Occipital lobe (tissue), 3 donors: ENCODE measurements at places on chromosomes 7 and 10. TPM values are rescaled to one million over a fixed set of nuclear protein-coding genes. Genes with fewer than 3 reads are reported as not detected.

LOXL4 gene
- 0.47 TPM for total RNA-seq

LIPF gene
- total RNA-seq, result not detected

CHCHD3 gene
- total RNA-seq, result 55.1 TPM

TMEM236 gene
- total RNA-seq, result 0.16 TPM

NKX6-2 gene
- not detected for total RNA-seq

MEIG1 gene
- total RNA-seq, result not detected

OPN1SW gene
- not detected for total RNA-seq

DNA sequence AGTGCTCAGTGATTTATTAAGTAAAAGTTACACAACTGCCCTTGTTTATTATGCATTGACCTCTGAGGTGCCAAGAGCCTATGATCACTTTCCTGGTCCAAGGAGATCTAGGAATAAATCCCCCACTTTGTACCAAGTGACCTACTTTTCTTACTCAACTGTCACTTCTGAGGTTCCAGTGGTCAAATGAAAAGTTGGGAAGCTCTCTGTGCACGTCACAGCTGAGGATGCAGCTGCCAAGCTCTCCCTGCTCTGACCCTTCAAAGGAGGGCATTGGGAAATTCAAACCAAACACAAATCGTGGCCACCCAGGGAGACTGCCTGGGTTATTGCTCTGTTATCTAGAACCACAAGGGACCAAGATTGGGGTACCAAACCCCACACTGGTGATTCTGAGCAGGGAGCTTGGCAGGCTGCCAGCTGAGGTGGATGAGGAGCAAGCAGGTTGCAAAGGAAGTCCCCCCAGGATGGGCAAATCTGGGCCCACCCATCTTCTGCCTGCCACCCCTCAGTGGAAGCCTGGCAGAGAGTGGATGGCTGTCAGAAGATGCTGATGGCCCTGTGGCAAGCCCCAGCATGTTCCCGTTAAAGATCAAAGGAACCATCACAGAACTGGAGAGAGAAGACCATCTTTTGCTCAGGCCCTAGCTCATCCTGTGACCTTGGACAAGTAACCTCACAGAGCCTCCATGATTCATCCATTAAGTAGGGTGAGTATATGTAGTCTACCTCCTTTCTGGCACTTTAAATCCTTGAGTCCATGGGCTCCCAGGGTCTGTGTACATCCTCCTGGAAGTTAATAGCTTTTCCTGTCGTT is 106.8 kb downstream of the PPP1R3C start:
- no peak for DNase-seq

GRCh38 chr10:31704195-31704594 is 224.4 kb downstream of the ARHGAP12 start:
- no peak for DNase-seq

GRCh38 chr10:125096371-125096770 is 64.0 kb downstream of the CTBP2 start:
- DNase-seq, result no peak

DNA sequence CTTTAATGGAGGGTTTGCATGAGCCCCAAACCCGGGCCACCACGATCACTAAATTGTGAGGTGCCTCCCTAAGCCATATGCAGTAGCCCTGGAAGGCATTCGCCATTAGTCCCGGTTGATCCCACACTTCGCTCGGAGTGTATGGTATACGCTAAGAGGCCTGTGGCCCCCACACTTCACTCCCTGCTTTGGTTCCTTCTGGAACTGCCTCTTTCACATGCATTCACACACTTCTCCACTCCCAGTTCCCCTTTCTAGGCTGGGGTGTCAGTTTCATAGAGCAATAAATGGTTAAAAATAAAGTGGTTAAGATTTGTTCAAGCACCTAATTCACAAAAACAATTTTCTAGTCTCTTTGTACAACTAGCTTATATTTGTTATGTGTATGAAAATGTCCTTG is 212.1 kb upstream of the KCND2 start:
- DNase-seq, result no peak

DNA sequence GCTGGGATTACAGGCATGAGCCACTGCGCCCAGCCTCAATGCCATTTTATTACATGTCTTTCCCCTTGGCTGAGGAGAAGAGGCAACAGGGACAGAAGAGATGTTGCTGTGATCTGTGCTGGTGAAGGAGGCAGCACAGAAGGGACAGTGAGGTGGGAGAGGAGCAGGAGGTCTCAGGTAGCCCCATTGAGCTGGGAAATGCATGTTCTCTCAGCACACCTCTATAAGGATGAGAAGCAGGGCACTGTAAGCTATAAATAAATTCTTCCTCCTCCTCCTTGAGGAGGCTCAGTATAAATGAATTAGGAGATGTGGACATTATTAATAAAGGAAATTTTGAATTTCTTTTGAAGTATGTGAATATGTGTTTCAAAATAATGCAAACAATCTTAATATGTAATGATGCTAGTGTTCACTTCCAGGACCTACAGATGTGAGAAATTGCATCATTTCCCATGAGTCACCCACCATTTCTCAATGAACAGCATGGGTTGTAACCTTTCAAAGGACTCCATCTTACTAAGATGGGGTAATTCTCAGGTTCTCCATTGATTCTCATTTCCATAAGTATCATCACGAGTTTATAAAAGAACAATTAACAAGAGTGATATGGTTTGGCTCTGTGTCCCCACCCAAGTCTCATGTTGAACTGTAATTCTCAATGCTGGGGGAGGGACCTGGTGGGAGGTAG is 88.9 kb upstream of the ODAD2 start:
- DNase-seq, result no peak

GRCh38 chr10:78299851-78300468 is 266.3 kb downstream of the RPS24 start:
- DNase-seq, result no peak

DNA sequence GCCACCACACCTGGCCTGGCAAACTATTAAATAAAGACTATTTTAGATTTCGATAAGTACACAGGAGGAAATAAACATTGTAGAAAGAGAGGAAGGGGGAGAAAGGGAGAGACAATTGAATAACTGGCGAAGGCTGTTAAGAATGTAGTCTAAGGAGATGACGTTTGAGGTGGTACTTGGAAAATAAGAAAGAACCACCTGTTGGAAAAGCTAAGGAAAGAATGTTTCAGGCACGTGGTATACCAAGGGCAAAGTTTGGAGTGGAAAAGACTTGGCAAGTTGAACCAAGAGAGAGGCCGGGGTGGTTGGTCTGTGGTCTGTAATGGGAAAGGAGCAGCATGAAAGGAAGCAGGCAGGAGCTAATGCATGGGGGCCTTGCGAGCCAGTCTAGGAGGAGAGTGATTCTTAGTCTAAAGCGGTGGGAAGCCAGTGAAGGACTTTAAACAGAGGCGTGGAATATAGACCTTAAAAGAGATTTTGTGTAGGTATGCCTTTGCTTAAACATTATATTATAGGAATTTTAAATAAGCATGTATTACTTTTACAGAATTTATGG is 9.4 kb downstream of the ING3 start:
- no peak for DNase-seq

GRCh38 chr10:71711052-71711623 is 8.4 kb downstream of the C10orf105 start:
- DNase-seq, result no peak

- no peak for DNase-seq
Measured at GRCh38 chr7:121002757-121003200, 14.3 kb downstream of the CPED1 start.

DNA sequence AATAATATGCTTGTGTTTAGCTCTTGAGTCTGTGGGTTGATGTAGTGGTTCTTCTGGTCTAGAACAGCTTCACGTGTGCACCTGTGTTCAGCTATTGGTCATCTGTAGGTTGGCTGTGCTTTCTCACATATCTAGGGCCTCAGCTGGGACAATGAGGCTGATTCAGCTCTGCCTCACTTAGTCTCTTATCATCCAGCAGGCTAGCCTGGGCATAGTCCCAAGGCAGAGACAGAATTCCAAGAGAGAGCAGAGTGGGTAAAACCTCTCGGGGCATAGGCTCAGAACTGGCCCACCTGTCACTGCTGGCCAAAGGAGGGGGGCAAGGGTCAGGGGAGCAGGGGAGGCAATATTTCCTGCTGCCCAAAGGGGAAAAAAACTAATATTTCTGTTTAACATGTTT is 32.0 kb upstream of the MXI1 start:
- no peak for DNase-seq
